ENCODE measurements at places on chromosomes 4 and X.

GRCh38 chrX:107678957-107679740, 50.8 kb downstream of the PRPS1 start:
- DNase-seq, result peak; percentile 33

GRCh38 chr4:184613405-184613804, 35.8 kb downstream of the CASP3 start:
- no peak for DNase-seq

GRCh38 chrX:38612281-38612680, 50.9 kb downstream of the TSPAN7 start:
- DNase-seq, result no peak

DNA sequence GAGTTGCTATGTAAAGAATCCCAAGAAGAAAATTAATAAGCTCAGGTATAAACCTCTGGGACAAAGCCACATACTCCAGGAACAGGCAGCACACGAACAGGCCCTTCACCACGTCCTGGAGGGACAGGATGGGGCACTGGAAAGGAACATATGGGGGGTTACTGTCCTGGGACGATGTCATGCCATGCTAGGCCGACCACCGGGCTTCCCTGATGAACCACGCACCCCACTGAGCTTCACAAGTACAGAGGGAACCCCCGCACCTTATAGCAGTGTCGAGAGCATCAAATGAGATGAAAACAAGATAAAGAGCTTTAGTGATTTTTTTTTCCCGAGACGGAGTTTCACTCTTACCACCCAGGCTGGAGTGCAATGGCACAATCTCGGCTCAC, 19.1 kb downstream of the NOP14 start:
- no peak for DNase-seq

DNA sequence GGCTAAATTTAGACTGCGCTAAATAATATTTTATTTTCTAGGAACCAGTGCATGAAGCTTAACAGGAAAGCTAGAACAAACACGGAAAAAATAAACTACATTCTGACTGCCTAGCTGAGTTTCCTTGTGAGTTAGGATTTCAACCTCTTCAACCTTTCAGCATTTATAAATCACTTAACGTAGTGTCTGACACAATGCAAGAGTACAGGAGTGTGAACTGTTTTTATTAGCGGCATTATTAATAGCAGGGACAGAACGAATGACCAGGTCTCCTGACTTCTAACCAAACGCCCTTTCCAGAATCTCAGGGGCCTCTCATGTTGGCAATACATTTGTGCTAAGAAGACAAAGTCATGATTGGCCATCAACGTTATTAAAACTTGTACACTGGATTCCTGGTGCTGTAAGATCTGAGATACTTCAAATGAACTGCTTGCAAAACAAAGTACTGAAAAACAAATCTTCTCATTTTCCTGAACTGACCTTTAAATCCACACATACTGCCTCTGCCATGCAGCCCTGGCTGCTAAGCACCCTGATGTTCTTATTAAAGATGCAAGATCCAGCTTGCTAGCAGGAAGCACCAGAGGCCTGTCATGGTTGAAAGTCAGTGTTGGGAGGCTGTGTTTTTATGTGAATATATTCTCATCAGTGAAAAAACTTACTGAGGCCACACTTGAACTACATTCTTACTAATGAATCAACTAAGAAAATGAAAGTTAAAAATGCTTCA, 380.4 kb upstream of the CPEB2 start:
- DNase-seq, result no peak

- no peak for DNase-seq
Observed at GRCh38 chrX:110045421-110045820, 42.5 kb downstream of the TMEM164 start.

- DNase-seq, result no peak
Observed at GRCh38 chr4:86233681-86234080, 126.2 kb downstream of the MAPK10 start.

DNA sequence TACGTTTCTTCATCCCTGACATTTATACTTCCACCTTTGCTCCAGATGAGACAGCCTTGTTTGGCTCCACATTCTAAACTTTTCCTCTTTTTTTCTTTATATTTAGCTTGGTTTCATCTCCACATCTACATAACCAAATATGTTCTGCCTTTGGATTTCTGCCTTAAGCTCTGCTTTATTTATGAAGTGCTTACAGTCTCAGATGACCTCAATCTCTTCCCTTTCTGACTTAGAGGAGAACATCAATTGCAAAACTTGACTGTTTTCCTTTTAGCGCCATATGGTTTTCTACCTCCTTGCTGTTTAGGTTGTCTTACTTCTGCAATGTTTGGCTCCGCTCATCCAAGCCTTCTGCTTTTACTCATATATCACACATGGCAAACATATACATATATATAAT, 7.5 kb downstream of the ASB5 start:
- DNase-seq, result no peak

DNA sequence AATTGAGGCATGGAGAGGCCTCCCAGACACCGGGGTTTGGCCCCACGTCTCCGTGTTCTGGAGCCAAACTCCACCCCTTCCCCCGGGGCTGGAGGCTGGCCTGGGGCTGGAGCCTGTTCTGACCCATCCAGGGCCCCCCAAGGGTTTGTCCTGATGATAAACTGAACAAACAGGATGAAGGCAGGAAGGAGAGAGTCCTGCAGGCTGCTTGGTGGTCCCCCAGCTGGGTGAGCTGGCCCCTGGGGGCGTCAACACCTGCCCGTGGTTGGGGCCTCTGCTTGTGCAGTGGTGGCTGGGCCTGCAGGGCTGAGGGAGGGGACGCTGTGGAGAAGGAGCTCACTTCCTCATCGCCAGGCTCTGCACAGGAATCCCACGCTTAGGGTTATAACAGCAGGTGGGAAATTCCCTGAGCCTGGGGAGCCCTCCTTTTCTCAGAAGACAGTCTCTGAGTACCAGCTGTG, 2.3 kb downstream of the SH3TC1 start:
- DNase-seq, result peak; percentile 62

DNA sequence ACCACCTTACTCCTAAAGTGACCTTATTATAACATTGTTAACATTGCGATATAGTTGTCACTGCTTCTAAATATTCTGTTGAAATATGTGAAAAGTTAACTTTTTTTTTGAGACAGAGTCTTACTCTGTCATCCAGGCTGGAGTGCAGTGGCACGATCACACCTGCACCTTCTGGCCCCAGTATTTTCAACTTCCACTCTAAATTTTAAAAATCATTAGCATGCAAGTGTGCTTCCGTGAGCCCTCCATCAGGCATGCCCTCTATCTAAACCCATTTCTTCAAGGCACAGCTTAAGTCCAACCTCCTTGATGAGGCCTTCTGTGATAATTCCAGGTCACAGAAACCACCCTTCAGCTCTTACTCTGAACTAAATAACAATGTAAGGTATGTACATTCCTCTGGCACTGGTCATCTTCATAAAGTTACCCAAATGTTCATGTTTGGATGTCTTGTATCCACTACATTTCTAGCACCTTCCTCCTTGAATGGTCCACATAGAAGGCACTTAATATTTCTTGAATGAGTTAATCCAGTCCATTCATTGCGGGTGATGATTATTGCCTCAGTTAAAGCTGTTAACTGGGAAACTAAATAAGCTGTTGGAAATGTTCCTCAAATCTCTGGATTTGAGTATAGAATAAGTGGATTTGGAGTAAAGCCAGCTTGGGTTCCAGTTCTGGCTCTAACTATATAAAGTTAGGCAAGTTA, 38.6 kb upstream of the TMEM131L start:
- DNase-seq, result no peak

DNA sequence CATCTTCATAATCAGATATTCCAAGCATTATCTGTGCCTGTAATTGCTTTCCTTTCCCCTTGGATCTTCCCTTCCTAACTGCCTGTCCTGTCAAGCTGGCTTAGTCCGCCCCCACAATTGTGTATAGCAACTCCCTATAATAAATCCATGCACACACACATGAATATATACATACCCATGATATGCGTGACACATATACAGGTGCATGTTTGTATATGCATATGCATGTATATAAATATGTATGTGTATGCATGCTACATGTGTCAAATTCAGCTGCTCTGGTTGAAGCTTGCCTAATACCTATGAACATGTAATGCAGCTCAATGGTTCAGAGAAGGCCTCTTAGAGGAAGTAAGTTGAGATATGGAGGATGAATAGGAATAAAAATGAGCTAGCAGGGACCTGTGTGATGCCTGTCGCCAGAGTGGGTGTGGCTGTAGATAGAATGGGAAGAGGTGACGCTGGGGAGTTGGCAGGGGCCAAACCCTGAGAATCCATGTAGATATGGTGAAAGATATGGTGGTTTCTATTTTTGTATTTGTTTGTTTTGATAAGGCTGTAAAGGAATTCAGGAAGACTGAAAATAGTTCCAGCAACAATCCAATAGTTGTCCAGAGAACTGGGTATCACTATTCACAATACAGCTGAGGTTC, 595.0 kb upstream of the BOD1L1 start:
- DNase-seq, result no peak

GRCh38 chr4:113316879-113317278, 267.4 kb downstream of the ANK2 start:
- peak; percentile 37 for DNase-seq

DNA sequence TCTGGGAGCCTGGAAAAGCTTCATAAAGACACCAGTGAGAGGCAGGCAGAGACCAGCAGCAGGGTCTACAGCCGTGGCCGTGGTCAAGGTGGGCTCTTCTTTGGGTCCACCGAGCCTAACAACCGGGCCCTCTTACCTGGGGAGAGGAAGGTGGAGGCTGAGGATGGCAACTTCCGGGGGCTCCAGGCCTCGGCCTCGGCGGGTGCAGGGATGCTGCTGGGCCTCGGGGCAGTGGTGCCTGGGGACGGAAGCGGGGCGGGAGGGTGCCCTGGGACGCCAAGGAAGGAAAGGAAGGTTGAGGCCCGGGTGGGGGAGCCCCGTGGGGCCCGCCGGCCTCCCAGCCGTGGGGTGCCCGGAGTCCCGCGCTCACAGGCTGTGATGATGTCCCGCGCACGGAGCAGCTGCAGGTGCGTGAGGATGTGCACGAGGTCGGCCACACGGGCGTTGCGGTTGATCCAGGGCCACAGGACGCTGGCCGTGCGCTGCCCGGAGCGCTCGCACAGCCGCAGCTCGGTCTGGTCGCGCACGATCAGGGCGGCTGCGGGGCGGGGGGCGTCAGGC, 561 bp downstream of the IRAK1 start:
- peak; percentile 43 for DNase-seq

- no peak for DNase-seq
Observed at GRCh38 chrX:22206781-22207180, 65.9 kb upstream of the CBLL2 start.

GRCh38 chr4:29009908-29010307, 1710.3 kb upstream of the PCDH7 start:
- DNase-seq, result no peak

- DNase-seq, result no peak
Observed at GRCh38 chr4:176575141-176575730, 217.5 kb downstream of the VEGFC start.

DNA sequence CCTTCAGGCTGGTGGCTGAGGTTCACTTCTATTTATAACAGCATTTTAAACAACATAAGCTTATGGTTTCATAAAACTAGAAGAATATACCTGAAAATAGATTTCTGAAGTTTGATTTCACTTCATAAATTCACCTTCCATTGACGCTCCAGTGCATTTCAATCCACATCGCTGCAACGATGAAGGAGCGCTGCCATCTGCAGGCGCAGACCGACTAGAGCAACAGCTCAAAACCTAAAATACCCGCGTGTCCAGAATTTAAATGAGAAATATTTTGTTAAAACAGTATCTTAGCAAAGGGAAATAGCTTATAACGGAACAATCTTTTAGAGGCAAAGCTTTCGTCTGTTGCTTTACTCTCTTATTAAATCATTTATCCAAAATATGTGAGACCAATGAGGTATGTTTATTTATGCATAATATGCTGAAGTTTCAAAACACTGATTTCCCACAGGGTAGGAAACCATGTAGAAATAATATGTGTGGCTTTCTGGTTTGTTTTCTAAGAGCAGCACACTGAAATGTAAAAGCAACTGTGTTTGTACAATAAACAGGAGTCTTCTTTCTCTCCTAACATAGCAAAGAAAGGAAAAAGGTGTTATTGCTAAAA, 816.4 kb upstream of the FRG1 start:
- DNase-seq, result no peak

DNA sequence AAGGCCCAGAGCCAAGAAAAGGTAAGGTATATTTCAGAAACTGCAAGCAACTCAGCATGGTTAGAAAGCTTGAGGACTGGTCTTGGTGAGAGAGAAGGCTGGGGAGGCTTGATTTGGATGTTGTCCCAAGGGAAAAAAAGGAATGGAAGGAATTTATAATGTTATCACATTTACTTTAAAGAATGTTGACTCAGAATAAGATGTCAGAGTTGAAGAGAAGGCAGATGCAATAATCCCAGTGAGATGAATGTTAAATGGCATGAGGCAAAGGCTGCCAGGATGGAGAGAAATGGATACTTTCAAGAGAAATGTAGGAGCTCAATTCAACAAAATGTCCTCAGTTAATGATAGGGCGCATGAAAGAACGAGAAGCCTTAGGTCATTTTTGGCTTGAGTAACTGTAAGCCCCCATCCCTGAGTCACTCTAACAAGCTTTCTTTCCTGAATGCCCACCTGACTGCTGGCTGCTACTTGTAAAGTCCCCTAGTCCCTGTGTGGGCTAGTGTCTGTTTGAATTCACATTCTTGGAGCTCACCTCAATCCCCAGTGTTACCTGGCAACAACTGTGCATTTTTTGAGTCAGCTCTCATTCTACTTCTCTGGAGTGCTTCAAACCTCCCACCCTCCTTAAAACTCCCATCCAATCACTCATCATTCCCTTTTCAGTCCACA, 103.0 kb upstream of the TAPT1 start:
- DNase-seq, result no peak

DNA sequence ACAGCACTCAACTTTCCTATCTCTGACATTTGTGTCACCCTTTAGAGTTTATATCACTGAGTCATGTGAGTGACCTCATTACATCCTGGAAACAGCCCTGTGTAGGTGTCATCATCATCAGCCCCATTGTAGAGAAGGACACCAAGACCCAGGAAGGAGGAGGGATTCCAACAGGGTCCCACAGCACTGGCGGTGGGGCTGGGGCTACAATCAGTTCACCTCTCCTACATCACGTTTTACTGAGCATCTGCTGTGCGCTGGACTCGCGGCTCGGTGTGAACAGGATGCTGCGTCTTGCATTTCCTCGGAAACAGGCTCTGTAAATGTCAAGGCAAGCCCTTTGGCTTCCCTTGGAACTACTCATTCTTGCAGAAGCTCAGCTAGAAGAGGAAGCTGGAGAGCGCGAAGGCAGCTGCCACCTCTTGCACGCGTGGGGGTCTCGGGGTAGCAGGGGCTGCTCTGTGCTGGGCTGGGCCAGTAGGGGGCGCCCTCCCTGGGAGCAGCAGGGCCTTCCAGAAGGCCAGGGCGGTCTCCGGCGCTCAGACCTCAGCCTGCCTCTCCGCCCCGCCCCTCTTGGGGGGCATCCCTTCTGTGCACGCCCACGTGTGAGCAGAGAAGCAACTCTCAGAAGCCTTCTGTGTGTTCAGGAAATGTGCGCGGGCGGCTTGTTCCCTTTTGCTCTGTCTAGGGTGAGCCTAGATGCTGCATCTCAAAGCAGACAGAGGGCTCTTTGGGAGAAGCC, 29.0 kb downstream of the REELD1 start:
- DNase-seq, result peak; percentile 81

DNA sequence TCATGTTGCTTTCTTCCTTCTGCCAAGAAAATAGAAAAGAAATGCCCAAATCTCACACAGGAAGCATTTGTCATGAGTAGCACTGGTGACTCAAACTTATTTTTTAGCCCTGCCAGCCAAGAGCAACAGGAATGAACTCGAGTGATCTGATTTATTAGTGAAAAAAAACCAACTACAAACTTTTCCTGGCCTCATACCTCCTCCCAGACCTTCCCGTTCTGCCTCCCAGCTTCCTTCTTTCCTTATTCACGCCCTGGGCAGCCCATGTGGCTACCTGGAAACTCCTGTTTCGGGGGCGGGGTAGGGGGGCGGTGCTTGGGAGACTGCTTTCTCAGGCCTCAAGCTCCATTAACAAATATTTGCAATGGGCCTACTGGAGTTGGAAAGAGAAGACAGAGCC, 178.5 kb downstream of the NHS start:
- DNase-seq, result no peak

Measured in GM06990 (cell line).